ENCODE measurements at places on chromosomes 13 and 19.

- no peak for DNase-seq
These were observed 38.5 kb downstream of the SOX21 start for GRCh38 chr13:94673851-94674250.

DNA sequence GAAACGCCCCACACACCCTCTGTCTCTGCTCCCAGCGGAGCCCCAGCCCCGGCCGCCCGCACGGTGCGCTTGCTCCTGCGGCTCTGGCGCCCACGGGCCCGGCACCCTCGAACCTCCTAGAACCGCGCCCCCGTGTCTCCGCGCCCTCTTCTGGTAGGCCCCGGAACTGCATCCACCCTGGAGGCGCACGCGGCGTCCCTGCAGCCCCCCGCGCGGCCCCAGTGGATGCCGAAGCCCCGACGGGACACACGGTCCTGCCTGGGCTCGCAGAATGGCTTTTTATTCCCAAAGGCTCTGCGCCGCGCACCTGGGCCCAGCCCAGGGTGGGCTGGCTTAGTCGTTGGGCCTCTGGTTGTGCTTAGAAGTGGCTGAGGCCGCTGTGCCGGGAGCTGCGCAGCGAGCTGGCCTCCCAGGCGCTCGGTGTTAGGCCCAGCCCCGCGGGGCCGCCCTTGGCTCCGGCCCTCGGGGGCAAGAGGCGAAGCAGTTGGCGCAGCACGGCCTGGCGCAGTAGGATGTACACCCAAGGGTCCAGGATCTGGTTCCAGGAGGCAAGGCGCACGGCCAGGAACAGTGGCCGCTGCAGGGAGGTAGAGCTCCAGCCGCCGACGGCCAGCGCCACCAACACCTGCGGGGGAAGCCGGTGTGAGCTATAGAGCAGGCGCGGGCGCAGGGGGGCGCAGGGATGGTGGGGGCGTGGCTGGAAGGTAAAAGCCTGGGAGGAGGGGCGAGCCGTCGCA lies 2.8 kb downstream of the PTGER1 start:
- peak; percentile 88 for DNase-seq

DNA sequence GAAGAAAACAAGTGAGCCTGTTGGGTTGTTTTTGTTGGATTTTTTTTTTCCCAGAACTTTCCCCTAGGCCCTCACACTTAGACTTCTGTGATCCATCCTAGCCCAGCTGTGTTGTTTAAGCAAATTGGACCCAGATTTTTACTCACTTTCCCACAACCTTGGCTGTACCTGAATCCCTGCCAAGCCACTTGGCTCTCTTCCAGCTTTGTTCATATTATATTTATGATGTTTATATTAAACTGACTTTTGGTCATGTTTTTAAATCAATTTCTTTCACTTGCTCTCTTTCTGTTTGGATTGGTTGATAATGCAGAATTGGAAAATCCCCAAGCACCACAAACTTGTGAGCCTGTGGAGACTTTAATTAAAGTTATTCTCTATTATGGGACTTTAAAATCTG lies 16.6 kb downstream of the OLFM4 start:
- DNase-seq: no peak

DNA sequence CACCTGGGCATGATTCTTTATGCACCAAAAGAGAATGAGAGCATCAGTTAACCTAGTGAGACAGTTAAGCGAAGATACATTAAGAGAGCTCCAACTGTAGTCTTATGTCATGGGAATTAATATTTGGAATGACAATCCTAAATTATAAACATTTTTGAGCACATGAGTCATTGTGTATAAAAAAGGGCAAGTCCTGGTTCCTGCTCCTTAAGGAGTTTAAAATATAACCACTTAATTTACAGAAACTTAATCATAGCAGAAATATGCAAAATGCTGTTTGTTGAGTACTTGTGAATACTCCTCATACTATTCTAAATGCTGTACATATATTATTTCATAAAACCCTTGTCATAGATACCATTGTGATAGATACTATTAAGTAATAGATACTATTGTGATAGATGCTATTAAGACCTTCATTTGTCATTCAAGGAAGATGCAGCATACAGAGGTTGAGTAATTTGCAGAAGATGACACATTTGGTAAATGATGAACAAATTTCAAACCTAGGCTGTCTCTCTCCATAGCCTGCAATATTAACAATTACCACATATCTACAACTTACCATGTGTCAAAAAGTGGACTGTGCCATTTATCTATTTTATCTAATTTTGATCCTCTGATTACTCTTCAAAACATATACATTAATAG lies 301.0 kb downstream of the TBC1D4 start:
- DNase-seq: no peak

DNA sequence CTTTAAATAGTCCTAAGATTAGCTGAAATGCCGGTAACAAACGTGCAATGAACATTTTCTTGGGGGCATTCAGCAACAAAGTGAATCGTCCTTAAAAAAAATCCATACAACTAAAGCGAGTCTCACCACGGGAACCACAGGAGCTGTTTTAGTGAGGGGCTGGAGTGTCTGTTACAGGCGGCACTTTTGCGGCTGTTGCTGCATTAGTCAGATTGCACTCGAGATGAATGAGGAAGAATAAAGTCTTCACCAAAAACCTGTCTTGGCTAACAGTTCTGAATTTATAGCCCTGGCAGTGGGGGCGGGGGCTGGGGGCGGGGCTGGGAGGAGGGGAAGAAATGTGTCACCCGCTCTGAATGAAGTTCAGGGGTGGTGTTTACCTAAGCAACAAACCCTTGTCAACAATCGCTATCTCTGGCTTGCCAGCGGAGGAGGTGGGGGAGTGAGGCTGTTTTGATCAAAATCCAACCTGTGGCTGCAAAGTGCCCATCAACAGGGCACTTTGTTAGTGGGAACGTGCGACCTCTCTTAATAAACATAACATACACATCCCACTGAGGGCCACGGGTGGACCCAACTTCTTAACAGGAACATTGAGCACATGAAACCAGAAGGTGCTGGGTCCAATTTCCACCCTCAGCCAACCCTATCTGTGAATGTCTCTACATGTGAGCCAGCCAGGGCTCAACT lies 44.5 kb downstream of the RFX2 start:
- DNase-seq: peak; percentile 73

GRCh38 chr13:28392896-28393505 lies 101.9 kb downstream of the FLT1 start:
- no peak for DNase-seq

GRCh38 chr13:114099918-114100445 lies 32.4 kb downstream of the RASA3 start:
- DNase-seq: peak; percentile 56

DNA sequence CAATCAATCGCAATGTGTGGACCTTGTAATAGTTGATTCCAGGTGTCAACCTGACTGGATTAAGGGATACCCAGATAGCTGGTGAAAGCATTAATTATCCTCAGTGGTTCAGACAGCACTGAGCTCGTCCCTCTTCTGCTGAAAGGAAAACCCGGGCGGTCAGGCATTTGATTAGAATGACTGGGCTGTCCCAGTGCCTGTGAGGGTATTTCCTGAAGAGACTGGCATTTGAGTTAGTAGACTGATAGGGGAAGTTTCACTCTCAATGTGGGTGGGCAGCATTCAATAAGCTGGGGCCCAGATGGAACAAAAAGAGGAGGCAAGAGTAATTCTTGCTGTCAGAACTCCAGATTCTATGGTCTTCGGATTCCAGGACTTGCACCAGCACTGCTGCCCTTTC lies 31.9 kb downstream of the KPNA3 start:
- DNase-seq: no peak

DNA sequence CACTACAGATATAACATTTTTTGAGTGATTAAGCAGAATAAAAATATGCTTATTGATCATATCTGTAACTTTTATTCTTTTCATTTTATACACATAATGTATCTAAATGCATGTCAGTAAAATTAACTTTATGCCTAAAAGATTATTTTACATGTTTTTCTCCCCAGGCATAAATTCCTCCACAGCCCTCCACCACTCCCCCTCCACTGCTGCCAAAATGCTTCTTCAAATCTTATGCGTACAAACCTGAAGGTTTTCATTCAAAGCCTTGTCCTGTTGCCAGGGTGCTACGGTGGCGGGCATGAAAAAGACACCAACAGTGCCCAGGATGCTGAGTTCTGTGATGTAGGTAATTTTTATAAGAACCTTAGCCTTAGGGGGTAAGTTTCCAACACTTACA lies 52.9 kb downstream of the PARP4 start:
- DNase-seq: no peak

DNA sequence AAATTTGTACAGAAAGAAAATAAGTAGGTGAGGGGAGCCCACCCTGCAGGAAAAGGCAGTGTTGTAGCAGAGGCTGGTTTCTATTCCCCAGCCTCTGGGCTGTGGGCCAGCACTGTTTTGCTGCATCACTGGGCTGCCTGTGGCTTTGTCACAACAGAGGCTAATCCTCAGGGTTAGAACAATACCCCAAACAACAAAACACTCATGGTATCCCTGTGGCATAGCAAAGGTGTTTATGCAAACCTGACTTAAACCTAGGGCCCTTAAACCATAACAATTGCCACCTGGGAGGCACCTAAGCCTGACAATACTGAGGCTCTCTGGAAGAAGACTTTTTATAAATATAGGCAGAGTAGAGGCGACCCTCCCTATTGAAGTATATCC lies 314.7 kb downstream of the OLFM4 start:
- no peak for DNase-seq

DNA sequence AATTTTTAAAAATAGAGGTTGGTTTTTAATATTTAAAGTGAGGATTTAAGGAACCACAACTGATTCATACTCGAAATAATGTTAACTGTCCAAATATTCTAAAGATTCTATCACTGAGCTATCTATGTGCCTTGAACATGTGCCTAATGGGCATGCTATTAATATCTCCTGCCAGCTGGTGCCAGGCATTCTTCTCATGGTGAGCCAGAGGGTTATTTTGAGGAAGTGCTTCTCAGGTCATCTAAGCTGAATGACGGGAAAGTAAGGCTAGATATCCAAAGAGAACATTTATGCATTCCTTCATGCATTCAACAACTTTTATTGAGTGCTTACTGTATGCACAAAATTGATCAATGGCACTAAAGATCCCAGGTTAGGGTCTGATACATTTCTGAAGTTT lies 138.2 kb downstream of the PIBF1 start:
- DNase-seq: no peak

- DNase-seq: no peak
These were observed 5.0 kb downstream of the XRCC1 start for GRCh38 chr19:43570174-43570791.

GRCh38 chr19:50654882-50655281 lies 5.6 kb downstream of the C19orf81 start:
- DNase-seq: no peak

DNA sequence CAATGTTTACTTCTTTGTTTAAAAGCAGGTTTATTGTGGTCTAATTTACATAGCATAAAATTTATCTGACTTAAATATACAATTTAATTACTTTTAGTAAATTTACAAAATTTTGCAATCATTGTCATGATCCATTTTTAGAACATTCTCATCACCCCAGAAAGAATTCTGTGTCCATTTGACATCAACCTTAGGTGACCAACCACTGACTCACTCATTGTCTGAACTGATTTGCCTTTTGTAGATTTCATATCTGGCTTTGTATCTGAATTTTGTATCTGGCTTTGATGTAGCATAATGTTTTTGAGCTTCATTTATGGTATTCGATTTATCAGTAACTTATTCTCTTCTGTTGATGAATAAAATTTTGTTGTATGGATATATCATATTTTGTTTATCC lies 40.4 kb downstream of the EDNRB start:
- no peak for DNase-seq

- DNase-seq: no peak
These were observed 60.2 kb upstream of the RFC3 start for GRCh38 chr13:33757713-33758112.

DNA sequence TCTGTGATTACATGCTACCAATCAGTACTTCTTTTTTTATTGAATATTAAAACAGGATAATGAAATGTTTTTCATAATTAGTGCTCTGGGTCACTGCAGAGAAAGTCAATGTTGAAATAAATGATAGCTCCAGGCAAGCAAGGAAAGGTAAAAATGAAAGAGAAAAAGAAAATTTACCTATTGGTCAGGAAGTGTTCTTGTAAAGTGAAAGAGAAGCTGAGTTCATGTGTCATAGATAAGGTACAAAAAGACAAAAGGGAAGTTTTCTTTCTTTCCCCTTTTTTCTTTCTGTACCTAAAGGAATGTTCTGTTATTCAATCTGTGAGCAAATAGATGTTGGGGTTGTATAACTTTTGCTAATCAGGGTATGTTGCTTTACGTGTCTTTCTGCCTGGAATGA lies 197.0 kb downstream of the PCDH9 start:
- DNase-seq: no peak

GRCh38 chr13:23268441-23268840 lies 87.7 kb downstream of the SGCG start:
- no peak for DNase-seq

- DNase-seq: no peak
These were observed 18.6 kb downstream of the GRIK5 start for GRCh38 chr19:42051166-42052115.
